ENCODE measurements at places on chromosomes 12 and 14.
A peak's percentile ranks its signal among the peaks of the same experiment; 100 is the strongest.

DNA sequence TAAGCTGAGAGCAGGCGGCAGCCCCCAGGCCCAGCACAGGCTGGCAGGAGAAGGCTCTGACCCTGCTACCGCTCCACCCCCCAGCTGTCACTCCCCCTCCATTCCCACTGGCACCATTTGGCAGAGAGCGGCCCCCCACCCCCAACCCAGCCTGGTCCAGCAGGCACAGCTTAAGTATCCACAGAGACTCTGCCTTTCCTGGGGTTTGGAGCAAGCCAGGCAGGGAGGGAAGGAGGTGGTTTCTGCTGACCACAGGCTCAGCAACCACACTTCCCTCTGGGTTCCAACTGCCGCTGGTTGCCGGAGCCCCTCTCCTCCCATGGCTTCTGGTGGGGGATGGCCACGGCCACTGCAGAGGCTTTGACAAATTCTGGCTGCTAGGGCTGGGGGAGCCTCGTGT lies 30.5 kb upstream of the CCND2 start:
- no peak for DNase-seq

- DNase-seq = no peak
These were observed 5.2 kb downstream of the KRT86 start for GRCh38 chr12:52279422-52280318.

GRCh38 chr12:52311285-52311648 lies 9.9 kb downstream of the KRT83 start:
- DNase-seq = peak; percentile 34

DNA sequence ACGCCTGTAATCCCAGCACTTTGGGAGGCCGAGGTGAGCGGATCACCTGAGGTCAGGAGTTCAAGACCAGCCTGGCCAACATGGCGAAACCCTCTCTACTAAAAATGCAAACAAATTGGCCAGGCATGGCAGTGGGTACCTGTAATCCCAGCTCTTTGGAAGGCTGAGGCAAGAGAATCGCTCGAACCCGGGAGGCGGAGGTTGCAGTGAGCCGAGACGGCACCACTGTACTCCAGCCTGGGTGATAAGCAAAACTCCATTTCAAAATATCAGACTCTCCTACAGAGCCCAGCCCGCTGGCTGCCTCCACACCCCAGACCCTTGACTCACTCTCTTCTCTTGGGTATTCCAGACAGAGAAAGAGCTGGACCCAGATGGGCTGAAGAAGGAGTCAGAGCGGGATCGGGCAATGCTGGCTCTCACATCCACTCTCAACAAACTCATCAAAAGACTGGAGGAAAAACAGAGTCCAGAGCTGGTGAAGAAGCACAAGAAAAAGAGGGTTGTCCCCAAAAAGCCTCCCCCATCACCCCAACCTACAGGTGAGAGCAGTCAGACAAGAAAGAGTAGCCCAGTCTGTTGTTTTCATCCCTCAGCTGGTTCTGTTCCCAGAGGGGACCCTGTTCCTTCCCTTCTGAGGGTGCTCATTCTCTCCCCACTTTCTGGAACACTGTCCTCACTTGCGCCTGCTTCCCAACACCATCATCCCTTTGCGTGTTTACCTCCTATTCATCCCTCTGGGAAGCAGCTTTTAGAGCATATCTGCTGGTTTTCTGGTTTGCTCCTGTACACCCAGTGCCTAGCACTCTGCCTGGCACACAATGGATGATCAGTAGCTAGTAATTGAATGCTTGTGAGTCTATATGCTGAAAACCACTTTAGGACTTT lies 19.7 kb downstream of the AGAP2 start:
- DNase-seq = no peak

GRCh38 chr14:98364961-98365360 lies 907.0 kb downstream of the BCL11B start:
- DNase-seq = no peak

- DNase-seq = peak; percentile 43
These were observed 1028.9 kb upstream of the TMEM132C start for GRCh38 chr12:127238107-127238506.

DNA sequence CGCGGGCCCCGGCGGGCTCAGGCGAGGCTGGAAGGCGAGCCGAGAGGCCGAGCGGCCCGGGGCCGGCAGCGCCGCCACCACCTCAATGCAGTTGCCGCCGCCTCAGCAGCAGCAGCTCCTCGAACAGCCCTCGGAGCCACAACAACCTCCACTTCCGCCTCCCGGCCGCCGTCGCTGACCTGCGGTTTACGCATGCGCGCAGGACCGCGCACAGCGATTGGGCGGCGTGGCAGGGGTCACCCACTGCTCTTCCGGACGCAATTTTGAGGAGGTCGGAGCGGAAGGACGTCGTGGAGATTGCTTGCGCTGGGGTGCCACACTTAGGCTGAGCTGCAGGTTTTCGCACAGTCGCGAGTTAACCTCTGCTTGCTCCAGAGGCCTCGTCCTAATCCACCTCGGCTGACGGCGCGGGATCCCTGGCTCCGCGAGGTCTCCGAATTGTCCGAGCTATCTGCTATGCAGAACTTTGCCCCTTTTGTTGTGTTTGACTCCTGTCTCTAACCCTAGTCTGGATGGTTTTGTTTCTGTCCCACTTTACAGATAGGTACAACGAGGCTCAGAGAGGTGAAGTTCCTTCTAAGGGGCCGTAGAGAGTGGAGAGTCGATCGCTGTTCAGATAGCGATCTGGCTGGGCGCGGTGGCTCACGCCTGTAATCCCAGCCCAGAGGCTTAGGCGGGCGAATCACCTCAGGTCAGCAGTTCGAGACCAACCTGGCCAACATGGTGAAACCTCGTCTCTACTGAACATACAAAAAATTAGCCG lies at the start of the genes ACAD10 and BRAP:
Gene ACAD10 (plus strand): TSS at position 243 of the 763 bp plus-strand sequence. CDS start 6,657 bp downstream, outside the sequence.
Gene BRAP (minus strand): TSS at position 146 of the 763 bp plus-strand sequence. CDS start 164 bp downstream, outside the sequence.
- peak; percentile 90 for DNase-seq

DNA sequence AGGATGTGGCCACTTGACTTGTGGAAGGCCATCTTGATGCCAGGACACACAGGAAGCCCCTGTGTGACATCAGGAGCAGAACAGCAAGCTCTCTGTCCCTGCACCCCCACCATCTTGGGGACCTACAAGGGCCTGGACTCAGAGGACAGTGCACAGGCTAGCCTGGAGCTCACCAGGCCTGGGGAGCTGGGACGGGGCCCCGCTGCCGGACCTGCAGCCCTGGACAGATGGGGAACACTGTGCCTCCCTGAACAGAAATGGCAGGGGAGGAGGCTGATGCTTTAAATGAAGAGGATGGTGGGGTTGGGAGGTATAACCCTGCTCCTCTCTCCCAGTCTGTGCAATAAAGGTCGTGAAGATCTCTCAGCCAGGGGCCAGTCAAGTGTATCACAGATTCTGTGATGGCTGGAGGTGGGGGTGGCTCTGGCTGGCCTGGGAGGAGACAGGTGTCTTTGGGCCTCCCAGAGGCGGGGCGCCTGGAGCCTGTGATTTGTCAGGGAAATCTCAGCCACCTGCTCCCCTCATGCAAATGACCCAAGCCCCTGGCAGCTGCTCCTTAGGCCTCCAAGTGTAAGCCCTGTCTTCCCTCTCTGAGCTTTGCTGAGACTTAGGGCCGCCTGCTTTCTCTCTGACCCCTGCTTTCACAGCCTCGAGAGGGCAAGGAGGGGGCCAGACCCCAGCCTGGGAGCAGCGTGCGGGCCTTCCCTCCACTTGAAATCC lies 1.1 kb upstream of the GNB3 start:
- no peak for DNase-seq

DNA sequence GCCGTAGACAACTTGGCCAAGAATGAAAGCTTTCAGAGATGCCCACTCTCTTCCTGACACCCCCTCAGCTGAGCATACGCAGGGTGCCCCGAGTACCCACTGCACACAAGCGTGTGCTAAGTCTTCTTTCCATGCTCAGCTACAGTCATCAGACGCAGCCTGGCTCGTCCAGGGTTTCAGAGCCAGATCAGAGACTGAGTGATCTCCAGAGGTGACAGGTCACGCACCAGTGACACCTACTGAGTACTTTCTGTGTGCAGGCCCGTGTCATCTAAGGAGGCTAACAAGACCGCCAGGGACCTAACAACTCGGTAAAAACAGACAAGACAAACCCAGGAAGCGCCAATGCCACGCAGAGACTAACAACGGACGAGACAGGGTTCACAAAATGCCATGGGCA lies 25.1 kb downstream of the STX2 start:
- no peak for DNase-seq

GRCh38 chr12:115697340-115697739 lies 580.2 kb downstream of the MED13L start:
- DNase-seq = no peak

GRCh38 chr14:67358924-67359774 lies 455 bp downstream of the ATP6V1D start:
- DNase-seq = peak; percentile 17

- DNase-seq = no peak
These were observed 5.4 kb upstream of the AMN start for GRCh38 chr14:102917056-102917385.

- peak; percentile 45 for DNase-seq
These were observed 1.9 kb downstream of the HSP90AA1 start for GRCh38 chr14:102084931-102085330.

DNA sequence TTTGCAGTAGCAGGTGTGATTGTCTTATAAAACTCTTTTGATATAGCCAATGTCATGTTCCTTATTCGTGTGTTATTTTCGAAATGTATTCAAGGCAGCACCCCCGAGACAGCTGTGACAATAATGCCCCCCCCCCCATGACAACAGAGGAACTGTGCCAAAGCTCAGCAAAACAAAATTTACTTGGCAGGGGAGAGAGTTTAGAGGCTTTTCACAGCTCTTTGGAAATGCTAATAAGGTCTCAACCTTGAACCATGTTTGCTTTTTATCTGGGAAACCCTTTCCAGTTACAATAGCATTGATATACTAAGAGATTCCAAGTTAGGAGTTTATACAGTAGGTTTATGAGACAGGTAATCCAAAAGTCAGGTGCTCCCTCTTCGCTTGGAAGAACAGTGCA lies 56.4 kb upstream of the USP44 start:
- DNase-seq = no peak

GRCh38 chr12:100632445-100632892 lies 59.0 kb downstream of the GAS2L3 start:
- no peak for DNase-seq

DNA sequence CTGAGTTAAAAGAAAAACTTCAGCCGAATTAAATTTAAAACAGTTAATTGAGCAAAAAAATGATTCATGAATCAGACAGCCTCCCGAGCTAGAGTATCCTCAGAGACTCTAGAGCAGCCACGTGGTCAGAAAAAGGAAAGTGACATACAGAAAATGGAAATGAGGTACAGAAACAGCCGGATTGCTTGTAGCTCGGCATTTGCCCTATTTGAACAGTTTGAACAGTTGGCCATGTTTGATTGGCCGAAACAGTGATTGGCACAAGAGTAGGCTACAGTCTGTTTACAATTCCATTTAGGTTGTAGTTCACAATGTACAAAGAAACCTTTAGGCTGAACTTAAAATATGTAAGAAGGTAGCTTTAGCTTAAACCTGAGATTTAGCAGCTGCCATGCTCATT lies 12.9 kb upstream of the OXA1L start:
- DNase-seq = peak; percentile 27

DNA sequence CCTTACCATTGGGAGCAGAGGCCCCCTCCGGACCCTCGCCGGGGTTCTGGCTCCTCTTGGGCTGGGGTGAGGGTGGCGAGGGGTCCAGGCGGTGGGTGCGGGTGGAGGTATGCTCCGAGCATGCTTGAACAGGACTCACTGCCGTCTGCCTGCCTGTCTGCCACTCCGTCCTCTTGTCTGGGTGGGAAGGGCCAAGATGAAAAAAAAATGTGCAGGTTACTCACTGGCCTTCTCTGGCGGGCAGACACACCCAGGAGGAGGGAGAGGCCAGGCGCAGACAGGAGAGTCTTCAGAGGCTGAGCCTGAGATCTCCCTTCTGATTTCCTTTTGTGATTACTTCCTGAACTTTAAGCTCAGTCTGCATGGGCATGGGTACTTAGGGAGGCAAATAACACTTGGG lies 76.1 kb downstream of the STON2 start:
- no peak for DNase-seq

DNA sequence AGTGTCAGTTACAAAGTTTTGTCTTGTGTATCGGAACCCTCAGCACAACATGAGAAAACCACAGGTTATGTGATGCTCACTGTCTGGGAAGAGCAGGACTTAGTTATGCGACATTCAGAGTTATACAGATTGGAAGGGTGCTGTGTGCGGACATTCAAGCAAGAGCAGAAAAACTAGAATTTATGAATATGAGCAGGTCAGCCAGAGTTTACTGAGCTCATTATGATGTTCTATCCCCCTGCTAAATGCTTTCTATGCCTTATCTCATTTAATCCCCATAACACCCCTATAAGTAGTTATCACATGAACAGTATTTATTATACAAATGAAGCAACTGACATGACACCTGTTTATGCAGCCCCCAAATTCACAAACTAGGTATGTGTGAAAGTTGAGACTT lies 1083.2 kb downstream of the FLRT2 start:
- DNase-seq = no peak

DNA sequence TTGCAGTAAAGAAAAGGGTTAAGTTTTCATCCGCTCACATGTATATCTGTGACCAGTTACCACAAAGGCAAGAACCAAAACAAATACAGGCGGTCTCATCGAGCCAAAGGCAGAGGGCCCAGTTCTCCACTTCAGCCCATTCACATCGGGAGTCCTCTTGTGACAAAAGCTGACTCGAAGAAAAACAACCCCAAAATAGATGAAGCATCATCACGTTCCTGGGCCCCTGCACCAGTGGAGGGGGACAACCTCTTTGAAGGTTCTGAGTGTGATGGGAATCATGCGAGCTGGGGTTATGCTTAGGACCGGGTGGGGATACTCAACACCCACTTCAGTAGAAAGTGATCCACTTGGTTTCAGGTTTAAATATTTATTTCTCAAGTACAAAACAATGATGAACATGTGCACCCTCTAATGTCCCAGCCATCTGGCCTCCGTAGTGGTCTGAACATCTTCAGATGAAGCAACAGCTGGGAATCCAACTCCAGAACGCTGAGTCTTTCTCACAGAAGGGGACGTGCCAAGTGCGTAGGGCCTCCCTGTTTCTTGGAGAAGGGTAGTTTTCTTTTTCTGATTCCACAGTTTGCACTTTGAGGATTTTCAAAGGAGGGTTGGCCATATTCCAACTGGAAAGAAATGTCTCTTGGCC lies 8.4 kb downstream of the GSC start:
- DNase-seq = no peak

- DNase-seq = no peak
These were observed 210.0 kb upstream of the SEL1L start for GRCh38 chr14:81743605-81744004.

All from pons (tissue), 1 donor.